ENCODE measurements at places on chromosomes 5 and 9.

- no peak for DNase-seq
Observed at GRCh38 chr9:123487944-123488548, 132.0 kb downstream of the CRB2 start.

DNA sequence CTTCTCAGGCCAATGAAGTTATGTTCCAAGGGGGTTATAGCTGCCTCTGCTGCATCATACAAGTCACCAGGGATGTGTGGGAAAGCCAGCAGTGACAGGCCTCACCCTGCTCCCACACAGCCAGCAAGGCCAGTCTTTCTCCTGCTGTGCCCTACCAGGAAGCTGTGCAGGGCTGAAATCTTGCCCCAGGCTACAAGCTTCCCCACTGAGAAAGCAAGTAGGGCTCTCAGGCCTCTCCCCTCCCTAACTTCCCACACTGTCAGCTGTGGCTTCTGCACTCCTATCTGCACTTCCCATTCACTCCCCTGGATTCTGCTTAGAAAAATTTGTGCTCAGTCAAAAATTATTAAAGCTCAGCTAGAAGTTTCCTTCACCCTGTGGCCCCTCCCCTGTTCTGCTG lies 611.2 kb upstream of the ZNF608 start:
- no peak for DNase-seq

GRCh38 chr9:18331808-18332209 lies 142.1 kb upstream of the ADAMTSL1 start:
- no peak for DNase-seq

DNA sequence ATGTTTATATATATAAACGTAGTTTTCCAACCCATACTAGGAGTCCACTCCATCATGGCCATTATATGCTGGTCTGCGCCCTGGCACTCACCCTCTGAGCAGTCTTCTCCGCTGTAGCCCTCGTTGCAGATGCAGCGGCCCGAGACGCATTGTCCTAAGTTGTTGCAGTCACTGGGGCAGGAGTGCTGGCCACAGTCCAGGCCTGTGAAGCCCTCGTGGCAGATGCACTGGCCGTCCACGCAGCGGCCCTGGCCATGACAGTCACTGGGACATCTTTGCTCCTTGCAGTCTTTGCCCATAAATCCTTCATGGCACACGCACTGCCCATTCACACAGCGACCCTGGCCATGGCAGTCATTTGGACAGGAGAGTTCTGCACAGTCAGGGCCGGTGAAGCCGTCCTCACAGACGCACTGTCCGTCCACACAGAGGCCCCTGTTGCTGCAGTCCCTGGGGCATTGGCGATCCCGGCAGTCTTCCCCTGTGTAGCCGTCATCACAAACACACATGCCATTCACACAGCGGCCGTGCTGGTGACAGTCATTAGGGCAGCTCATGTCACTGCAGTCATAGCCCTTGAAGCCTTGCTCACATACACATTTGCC lies 32.1 kb downstream of the TNC start:
- no peak for DNase-seq

DNA sequence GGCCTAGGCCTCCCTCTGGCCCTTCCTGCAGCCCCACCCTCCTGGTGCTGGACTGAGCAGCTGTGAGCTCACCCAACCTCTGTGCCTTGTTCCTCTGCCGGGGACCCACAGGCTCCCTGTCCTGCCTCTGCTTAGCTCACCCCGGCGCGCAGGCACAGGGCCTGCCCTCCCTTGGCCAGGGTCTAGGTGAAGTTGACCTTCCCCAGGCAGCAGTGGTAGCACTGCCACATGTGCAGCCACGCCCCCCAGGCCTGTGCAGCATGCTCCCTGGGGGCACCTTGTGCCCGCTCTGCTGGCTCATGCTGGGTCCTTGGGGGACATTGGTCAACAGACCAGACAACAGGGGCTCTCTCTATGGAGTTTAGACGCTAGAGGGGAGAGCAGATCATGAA lies 18.1 kb downstream of the TRIP13 start:
- no peak for DNase-seq

DNA sequence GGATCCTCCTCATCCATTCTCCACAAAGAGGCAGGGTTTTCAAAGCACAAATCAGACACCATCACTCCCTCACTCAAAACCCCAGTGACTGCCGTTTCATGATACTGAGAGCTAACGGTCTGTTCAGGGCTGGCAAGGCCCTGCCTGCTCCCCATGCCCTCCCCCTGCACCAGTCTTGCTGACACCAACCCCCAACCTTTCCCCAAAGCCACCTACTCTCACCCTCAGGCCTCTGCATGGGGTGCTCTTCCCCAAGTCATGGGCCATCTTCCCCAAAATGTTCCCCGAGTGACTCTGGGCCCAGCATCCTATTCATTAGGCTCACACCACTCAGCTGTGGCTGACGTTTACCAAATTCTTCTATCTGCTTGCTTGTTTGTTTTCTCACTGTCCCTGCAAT lies 21.7 kb upstream of the OLFM1 start:
- DNase-seq = no peak

DNA sequence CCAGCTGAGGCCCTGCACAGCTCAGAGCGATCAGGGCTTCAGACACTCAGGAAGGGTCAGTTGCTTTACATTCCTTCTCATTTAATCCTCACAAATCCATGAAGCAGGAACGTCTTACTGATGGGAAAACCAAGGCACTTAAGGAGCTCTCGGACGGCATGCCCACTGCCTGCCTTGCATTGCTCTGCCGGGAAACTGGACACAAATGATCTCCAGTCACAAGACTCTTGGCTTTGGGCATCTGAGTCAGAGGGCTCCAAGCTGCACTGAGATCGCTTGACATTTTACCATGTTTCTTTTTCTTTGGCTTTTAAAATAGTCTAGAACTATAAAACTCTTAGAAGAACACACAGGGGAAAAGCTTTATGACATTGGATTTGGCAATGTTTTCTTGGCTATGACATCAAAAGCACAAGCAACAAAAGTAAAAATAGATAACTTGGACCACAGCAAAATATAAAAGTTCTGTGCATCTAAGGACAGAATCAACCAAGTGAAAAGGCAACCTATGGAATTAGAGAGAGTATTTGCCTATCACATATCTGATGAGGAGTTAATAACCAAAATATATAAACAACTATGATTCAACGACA lies 43.6 kb upstream of the HRH2 start:
- no peak for DNase-seq

DNA sequence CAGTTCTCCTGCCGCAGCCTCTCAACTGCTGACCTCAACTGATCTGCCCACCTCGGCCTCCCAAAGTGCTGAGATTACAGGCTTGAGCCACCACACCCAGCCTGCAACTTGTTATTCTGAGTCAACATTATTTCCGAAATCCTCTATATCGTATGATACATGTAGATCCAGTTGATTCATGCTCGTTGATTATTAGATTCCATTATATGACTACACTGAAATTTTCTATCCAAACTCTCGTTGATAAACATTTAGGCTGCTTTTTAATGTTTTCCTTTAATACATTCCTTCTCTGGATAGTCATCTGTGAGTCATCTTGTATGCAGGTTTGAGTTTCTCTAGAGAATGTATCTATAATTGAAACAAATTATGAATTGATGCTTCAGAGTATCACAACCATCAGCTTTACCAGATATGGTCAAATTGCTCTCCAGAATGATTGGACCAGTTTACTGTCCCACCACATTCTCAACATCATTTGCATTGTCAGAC lies 4.1 kb downstream of the CDK7 start:
- DNase-seq = no peak

DNA sequence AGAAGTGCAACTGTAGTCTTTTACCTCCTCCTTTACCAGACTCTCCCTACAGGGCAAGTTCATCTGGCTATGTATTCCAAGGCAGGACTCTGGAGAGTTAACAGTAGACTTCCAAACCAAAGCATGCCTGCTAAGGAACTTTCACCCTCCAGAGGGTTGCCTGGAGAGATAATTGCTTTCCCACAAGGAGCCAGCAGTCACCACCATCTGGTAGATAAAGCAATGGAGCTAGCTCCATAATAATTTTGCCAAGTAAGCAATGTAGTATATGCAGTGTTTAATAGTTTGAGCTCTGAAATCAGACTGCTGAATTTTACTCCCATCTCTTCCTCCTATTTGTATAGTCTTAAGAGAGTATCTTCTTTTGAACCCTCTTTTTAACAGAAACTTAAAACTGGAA lies 566.8 kb upstream of the PTGER4 start:
- no peak for DNase-seq

- no peak for DNase-seq
Observed at GRCh38 chr5:871596-872298, 20.9 kb downstream of the BRD9 start.

- DNase-seq = no peak
Observed at GRCh38 chr5:54108136-54108535, 202.2 kb downstream of the ARL15 start.

DNA sequence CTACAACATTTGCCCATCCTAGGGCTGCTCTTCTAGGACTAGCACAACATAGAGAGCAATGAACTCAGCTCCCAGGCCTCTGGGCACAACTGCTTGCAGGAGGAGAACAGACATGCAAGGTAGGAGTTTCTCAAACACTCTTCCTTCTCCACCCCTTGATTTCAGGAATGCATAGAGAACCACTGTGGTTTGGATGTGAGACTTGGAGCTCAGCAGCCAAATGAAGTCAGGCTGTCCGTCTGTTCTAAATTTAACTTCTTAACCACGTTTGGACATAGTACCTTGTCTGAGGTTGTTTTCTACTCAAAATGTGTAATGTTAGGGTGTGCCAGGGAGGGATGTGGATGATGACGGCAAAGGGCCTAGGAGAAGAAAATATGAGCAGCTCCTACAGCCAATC lies 515.1 kb upstream of the TNC start:
- DNase-seq = no peak

DNA sequence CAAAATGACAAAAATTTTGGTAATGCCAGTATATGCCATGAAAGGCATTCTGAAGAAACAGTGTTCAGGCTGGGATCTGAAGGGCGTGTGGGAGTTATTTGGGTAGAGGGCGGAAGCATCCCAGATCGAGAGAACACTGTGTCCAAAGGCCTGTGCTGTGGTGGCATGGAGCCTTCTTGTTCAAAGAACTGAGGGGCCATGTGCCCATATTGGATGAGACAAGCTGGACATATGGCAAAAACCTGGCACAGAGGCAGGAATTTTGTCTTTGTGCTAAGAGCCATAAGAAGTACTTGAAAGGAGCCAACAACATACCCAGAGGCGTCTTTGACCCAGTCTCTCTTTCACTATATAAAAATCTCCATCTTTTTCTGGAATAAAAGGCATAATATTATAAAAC lies 128.0 kb downstream of the SYK start:
- DNase-seq = no peak

DNA sequence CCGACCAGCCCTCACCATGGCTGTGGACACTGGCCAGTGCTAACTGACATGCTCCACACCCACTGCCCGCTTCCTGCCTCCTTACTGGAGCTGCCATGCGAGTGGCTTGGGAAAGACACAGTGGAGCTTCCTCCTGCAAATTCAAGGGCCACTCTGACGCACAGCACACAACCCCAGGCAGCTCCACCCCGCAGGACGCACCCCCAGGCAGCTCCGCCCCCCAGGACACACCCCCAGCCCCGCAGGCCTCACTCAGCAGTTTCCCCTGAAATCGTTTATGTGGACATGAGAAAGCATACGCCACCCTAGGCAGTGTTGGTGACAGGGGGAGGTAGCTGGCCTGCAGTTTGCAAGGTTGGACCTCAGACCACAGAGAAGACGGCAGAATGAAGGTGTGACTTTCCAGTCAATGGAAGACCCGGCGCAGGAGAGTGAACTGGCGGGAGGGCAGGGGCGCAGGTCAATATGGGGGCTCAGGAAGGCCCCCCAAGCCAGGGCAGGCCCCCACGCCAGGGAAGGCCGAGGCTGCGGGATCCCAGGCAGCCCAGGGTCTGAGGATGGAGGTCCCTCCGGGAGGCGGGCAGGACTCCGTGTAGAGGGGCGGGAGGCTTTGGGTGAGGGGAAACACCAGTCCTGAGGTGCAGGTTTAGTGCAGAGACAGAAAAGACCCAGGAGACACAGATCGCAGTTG lies 21.6 kb downstream of the LPCAT1 start:
- DNase-seq = peak; percentile 75

DNA sequence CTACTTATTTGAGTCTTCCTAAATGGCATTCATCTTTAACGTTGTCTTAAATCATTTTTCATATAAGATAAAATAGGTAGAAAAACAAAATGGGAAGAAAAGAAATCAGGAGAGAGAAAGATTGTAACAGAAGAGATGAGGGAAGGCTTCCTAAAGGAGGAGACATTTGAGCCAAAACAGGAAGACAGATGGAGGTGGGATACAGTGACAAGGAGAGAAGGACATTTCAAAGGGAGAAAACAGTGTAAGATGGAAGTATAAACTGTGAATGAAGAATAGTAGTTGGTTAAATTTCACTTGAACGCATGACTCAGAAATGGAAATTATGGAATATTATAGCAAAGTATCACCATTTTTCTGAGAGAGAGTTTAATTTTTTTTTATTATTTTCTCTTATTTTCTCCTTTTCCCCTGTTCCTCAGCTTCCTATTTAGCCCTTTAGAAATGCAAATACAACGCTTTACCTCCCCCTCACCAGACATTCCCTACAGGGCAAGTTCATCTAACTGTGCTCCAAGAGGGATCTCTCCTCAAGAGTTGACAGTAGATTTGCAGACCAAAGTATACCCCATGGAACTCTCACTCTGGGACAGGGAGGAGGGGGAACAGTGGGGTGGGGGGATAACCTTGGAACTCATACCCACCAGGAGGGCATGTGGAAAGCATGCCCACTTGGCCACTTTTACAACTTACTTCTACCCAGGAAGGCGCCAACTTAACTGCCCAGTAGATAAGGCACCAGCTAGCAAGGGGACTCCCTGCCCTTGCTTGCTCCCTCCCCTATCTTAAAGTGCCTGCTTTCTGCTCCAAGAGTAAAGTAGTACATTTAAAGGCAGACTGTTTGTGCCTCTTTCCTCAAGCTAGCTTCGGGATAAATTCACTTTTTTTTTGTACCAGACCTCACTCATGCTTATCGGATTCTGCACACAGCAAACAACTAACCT lies 304.7 kb upstream of the POU5F2 start:
- DNase-seq = no peak

GRCh38 chr5:161713042-161713441 lies 27.5 kb downstream of the GABRA6 start:
- no peak for DNase-seq

GRCh38 chr5:53607886-53608285 lies 47.4 kb downstream of the NDUFS4 start:
- DNase-seq = no peak

DNA sequence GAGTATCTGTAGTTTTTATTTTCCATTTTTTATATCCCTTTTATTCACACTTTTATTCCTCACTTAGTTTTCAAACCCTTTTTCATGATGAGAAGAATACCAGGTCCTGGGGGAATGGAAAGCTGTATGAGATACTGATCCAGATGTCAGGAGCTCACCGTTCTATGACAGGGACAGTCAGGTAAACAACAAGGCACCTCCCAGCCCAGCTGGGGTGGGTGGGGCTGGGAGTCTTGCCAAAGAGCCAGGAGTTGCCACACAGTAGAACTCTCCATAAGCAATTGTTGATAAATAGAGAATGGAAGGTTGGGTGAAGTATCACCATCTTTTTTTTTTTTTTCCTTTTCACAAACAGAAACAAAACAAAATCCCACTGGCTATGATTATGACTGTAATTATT lies 225.8 kb downstream of the NSG2 start:
- DNase-seq = no peak

Data from HL-60 (cell line).